ENCODE measurements at places on chromosomes 2 and 18.

- DNase-seq: no peak
Observed at GRCh38 chr2:206392118-206392517, 51.2 kb upstream of the ADAM23 start.

- DNase-seq: no peak
Observed at GRCh38 chr2:120258196-120258595, 5.5 kb downstream of the RALB start.

- DNase-seq: no peak
Observed at GRCh38 chr18:21513741-21514140, 86.8 kb downstream of the ESCO1 start.

- DNase-seq: no peak
Observed at GRCh38 chr18:58416014-58416703, 212.7 kb downstream of the ALPK2 start.

- DNase-seq: no peak
Observed at GRCh38 chr2:52877703-52878102, 889.9 kb upstream of the CHAC2 start.

GRCh38 chr2:239954166-239955086, 70.7 kb downstream of the NDUFA10 start:
- no peak for DNase-seq

DNA sequence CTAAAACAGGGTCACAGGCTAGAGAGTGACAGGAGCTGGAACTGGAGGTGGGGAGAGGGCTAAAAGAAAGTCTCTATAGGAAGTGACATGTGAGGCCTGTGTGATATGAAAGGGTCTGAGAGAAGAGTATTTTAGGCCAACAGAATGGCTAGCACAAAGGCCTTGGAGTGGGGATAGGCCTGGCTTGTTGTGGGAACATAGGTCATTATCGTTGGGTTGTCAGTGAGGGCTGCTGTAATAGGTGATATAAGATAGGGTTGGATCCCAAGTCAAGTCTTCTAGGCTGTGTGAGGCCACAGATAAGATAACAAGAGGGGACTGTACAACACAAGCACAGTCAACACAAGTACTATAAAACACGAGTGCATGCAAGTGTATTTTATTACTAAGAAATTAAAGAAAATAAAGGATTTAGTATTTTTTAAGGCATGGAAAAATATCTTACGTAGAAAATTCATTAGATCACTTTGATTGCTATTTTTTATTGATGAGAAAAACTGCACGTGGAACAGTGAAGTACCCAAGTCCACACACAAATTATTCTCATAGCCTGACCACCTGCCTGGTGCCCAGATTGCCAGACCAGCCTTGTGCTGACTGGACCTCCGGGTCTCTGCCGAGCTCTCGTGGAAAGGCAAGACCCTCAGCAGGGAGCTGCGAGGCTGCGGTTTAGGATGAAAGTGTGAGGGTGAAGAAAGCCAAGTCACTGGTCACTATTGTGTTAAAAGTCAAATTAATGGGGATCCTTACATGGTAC, 14.1 kb downstream of the LTBP1 start:
- DNase-seq: no peak

- DNase-seq: no peak
Observed at GRCh38 chr18:53686965-53687364, 537.5 kb downstream of the MBD2 start.

GRCh38 chr2:47617523-47618271, 165.2 kb upstream of the MSH6 start:
- DNase-seq: no peak

GRCh38 chr2:105179469-105180372, 61.8 kb upstream of the GPR45 start:
- no peak for DNase-seq

- DNase-seq: no peak
Observed at GRCh38 chr18:55515941-55516710, 71.9 kb downstream of the TCF4 start.

GRCh38 chr2:218393750-218394290, 5.8 kb upstream of the CTDSP1 start:
- DNase-seq: no peak

- DNase-seq: no peak
Observed at GRCh38 chr2:183070942-183071844, 7.4 kb upstream of the DUSP19 start.

GRCh38 chr2:156541706-156542105, 105.5 kb downstream of the GPD2 start:
- DNase-seq: no peak

GRCh38 chr2:88813612-88814011, 122.1 kb downstream of the RPIA start:
- DNase-seq: no peak

DNA sequence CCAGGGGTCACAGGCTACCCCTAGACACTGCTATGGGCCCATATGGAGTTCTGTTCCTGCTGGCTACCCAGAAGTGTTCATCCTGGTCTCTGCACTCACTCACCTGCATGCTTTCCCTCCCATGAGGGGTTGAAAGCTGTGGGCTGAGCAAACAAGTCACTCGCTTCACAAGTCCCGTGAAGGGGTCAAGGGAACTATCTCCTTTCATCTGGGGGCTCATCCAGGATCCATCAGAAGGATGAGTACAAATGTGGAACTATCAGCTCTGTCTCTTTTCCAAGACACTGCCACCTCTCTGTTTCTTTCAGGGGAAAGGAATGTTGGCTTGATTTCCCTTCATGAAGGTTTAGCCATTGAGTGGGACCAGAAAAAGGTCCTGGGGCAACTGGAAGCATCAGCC, 21.7 kb downstream of the SULT1C4 start:
- no peak for DNase-seq

DNA sequence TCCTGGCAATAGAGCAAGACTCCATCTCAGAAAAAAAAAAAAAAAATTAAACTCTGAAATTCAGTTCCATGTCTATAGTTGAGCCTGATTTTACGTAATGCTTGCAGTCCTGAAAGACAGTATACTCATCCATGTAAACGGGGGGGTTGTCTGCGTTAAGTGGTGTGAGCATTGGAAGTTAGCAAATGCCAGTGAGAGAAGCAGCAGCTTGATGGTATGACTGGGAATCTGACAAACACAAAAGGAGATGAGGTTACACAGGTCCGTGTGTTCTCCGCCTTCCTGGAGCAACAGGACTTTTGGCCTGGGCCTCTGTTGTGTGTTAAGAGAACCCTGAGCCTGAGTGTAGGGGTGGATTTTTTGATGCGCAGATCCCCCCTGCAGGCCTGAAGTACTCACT, 82.9 kb downstream of the PRKCE start:
- no peak for DNase-seq

DNA sequence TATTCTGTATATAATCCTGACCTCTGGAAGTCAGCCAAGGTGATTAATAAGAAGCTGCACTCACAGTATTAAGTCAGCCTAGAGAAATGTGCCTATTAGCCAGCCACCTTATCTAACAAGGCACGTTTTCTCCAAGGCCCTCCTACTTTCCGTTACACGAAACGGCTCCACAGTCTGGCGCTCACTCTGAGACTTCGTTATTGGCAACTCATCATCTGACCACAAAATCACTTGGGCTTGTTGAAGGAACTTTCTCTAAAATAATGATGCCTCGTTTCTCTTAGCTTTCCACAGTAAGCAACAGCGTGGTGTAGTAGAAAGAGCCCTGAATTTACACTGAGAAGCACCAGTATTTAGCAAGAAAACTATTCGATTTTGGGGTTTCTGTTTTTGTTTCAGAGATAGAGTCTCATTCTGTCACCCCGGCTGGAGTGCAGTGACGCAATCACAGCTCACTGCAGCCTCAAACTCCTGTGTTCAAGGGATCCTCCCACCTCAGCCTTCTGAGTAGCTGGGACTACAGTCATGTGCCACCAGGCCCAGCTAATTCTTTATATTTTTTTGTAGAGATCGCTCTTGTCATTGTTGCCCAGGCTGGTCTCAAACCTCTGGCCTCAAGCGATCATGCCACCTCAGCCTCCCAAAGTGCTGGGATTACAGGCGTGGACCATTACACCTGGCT, 53.6 kb upstream of the SLC14A1 start:
- DNase-seq: no peak

DNA sequence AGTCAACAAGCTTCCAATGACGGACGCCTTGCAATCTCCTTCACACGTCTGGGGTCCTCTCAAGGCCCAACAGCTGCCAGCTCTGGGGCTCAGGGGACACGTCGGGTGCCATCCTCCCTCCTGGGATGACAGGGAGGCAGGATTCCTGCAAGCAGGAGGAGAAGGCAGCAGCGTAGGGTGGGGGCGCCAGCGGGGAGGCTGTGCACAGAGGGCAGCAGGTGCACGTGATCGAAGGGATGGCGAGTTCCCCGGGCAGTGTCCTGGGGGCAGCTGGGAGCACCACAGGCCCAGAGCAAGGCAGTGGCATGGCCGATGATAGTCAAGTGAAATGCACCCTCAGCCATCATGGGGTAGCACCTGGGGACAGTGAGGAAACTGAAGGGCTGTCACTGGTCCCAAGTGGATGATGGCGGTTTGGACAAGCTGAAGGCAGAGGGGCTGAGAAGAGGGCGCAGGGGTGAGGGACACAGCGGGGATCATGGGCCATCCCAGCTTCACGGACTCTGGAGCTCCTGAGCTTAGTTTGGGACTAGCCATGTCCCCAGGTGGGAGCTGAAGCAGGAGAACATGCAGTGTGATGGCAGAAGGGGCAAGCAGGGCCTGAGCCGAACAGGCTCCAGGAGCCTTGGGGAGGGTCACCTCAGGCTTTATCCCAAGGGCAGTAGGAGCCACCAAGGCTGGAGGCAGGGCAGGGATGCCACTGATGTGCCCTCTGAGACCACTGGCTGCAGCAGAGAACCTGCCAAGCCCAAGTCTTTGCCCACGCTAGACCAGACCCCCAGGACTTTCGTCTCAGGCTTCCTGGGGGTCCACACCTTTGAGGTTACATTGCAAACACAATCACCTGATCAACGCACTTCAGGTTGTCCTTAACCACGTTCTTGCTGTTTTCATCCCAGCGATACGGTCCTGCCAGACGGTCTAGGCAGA, 16.3 kb upstream of the SNED1 start:
- DNase-seq: no peak

DNA sequence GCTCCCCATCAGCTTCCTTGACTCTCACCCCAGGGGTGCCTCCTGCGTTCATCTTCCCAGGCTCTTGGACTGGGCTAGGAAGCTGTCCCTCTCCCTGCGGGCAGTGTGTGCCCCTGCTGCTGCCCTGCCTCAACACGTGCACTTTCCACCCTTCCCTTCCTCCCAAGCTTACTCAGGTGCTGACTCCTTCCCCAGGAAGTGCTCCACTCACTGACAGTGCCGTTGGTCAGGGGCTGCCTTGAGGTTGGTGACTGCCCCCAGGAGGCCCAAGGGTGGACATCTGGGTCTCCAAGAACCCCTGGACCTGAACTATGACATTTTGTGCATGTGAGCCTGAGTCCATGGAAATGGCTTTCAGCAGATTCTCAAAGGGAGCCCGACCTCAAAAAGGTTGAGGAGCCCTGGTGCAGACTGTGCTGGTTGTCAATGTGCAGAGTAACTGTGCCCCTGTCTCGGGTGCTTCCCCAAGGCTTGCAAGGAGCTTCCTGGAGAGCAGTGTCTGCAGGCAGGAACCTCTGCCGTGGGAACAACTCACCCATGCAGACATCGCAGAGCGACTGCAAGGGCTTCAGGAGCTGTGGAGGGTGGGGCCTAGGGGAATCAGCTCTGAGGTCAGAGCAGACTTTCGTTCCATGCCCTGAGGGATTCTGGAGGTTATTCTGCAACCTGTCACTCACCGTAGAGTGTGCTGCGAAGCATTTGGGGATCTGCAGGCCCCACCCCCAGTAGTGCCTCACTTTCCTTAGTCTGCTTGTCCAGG, 116.5 kb upstream of the MCFD2 start:
- DNase-seq: no peak

GRCh38 chr2:39435741-39436591, 1.1 kb downstream of the MAP4K3 start:
- DNase-seq: no peak

- DNase-seq: no peak
Observed at GRCh38 chr2:178521304-178522150, 41.3 kb downstream of the PLEKHA3 start.

DNA sequence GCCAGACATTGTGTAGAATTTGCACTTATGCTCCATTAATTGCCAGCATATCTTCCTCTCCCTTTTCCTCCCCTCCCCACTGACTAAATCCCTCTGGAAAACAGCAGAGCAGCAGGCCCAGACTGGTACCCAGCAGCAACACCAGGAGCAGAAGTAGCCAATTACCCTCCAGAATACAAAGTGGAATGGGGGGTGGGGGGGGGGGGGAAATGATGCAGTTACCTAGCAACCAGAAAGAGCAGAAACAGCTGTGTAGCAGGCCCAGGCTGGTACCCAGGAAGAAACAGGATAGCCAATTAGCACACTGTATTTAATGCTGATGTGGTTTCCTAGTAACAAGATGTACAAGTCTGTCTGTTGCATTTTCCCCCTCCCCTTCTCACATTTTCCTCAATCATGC, 52.3 kb downstream of the KLF7 start:
- DNase-seq: no peak

- DNase-seq: peak; percentile 67
Observed at GRCh38 chr2:74740741-74741431, 86.8 kb downstream of the SEMA4F start.

- DNase-seq: no peak
Observed at GRCh38 chr18:35968278-35968880, 4.1 kb upstream of the RMP24 start.

DNA sequence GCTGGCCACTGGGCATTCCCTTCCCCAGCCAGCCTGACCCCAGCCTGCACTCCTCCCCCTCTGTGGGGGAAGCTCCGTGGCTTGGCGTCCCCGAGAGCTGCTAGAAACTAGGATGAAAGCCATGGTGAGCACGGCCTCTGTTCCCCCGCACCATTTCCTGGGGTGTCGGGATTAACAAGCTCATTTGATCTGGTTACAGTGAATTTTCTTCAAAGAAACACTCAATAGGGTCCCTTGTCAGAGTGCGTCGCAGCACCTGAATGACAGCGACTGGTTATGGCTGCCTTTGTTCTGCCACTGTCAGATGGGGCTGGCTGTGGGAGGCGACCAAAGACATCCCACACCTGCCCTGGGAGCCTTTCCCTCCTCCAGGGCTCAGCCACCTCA, 7.7 kb upstream of the ALPI start:
- DNase-seq: no peak

DNA sequence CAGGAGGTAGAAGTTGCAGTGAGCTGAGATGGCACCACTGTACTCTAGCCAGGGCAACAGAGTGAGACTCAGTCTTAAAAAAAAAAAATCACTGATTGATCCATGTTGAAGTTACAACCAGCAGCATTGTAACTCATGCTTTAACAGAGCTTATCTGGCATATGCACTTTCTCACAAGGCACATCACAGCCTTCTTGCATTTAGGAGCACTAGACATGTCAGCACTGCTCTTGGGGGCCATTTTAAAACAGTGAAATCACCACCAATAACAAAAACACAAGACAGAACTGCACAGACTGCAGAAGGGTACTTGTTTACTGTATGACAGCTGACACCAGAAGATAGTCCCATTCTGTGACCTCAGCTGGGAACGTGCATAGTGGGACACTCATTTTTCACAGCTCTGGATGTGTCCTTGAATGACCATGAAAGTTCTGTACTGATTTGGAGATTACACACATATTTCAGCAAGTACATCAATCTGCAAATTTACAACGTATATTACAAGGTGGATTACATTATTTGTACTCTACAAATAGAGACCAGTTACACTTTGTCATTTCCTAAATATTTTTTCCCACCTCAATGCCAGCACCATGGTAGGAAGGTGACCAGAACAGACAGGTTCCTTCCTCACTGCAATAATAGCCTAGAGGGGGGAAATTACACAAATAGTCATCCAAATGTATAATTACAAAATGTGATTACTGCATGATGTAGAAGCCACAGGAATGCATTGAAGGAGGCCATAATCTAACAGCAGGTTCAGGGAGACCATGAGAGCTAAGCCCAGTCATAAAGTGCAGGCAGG, 35.1 kb downstream of the CCBE1 start:
- no peak for DNase-seq

Measured in GOT3 (cell line).